ENCODE measurements at places on chromosomes 3 and 15.
A peak's percentile ranks its signal among the peaks of the same experiment; 100 is the strongest.

DNA sequence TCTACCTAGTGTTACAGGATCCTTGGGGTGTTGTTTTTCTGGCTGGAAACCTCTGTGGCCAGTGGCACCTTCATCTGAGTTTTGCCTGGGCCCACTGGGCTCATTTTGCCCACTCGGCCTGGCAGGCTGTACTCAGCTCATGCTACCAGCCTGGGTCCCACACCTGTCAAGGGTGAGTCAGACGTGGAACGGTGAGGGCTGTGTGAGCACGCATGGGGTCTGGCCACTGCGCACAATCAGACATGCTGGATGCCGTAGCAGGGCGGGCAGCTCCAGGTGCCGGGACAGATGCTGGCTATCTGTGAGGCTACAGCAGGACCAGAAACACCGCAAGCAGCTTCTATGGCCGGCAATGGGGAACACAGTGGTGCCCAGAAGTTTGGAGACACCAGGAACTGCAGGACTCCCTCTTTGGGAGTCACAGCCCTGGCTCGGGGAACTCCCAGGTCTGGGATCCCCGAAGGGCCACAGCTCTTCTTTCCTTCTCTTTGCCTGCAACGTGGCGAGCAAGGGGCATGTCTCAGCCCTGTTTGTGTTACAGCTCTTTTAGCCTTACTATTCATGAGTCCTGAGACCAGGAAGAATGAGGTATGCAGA lies 35.9 kb upstream of the DNAJC13 start:
- no peak for DNase-seq

- DNase-seq, result no peak
Observed at GRCh38 chr3:46369675-46370132, 1.0 kb upstream of the CCR5 start.

DNA sequence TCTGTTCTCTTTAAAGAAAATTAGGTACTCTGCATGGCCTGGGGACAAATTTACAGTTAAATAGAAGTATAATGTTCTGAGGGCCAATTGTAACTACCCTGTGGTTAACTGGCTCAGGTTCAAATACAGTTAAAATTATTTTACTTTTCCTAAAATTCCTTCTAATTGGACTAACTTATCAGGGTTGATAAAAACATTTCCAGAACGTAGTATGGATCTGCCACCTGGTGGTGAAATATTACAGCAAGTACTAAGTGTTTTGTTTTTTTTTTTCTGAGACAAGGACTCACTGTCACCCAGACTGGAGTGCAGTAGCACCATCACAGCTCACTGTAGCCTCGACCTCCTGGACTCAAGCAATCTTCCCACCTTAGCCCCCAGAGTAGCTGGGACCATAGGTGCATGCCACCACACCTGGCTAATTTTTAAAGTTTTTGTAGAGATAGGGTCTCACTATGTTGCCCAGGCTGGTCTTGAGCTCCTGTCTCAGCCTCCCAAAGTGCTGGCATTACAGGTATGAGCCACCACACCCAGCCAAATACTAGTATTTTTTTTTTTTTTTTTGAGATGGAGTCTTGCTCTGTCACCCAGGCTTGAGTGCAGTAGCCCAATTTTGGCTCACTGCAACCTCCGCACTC lies 29.2 kb downstream of the NEO1 start:
- DNase-seq, result peak; percentile 43

DNA sequence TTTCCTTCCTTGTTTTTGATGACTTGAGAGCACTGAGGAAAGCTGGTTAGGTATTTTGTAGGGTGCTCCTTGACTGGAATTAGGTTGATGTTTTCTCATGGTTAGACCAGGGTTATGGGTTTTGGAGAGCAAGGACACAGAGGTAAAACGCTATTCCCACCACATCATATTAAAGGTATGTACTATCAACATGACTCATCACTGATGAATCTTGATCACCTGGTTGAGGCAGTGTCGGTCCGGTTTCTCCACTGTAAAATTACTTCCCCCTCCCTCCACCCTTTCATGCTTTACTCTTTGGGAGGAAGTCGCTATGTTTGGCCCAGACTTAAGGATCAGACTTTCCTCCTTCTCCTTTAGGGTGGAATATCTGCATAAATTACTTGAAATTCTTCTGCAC lies 201.6 kb downstream of the EDEM1 start:
- DNase-seq, result no peak

- DNase-seq, result peak; percentile 80
Observed at GRCh38 chr3:11600501-11601282, 43.0 kb downstream of the VGLL4 start.

DNA sequence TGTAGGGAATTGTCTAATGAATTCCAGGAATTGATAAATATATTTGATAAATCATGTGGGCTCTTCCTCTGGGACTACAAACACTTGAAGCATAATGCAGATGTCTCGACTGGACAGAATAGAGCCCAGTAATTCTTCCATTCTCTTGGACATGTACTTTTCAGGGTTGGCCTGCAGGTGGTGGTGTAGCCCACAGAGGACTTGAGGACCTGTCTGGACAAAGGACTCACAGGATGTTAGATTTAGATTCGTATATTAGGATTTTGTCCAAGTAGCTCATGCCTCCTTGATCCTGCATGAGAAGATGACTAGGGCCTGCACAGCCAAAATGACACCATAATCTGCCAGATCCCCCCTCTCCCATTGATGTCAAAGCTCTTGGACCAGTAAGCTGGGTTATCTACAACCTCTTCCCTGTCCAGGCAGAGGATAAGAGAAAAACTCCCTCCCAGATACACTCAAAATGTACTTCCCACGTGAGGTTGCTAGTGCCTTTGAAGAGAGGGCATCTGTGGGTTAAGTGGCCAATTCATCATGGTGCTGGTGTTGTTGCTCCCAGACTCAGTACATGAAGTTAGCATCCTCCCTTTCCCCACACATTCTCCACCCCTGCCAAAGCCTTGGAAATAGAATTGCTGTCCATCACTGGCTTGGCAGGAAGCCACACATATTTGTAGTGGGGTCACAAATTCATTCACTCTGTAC lies 88.6 kb upstream of the ZNF280D start:
- DNase-seq, result no peak

DNA sequence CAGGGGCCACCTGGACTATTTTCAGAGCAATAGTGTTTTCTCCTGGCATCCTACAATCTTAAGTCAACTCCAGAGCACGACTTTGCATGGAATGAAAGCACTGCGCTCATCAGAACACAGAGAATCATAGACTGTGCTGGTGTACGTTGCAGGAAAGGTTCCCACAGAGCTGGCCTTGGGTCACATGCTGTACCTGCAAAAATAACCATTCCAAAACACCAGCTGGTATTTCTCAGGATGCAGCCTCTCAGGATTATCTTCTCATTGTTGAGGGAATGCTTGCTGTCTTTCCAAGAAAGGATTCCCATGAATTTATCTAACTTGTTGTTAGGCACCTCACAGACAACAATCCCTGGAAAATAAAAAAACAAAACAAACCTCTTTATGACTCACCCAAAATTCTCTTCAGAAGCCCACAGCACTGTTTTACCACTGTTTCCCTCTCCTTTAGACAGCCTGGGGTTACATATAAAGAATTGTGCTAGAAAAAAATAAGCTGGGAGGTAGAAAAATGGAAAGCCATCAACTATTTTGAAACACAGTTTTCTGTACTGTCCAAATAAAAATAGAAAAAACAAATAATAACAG lies 131.7 kb downstream of the ATP8B4 start:
- DNase-seq, result no peak

DNA sequence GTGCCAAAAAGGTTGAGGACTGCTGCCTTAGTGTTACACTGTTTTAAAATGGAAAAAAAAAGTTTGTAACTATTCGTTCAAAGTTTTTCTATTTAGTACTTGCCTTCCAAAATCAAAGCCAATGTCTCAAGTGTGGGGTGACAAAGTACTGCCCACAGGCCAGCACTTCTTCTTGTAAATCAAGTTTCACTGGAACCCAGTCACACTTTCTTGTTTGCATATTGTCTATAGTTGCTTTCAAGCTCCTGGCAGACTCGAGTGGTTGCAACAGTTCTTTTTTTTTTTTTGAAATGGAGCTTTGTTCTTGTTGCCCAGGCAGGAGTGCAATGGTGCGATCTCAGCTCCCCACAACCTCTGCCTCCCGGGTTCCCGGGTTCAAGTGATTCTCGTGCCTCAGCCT lies 75.3 kb upstream of the RPL35A start:
- DNase-seq, result no peak

GRCh38 chr3:122784436-122784835 lies 9.2 kb downstream of the HSPBAP1 start:
- DNase-seq, result no peak

DNA sequence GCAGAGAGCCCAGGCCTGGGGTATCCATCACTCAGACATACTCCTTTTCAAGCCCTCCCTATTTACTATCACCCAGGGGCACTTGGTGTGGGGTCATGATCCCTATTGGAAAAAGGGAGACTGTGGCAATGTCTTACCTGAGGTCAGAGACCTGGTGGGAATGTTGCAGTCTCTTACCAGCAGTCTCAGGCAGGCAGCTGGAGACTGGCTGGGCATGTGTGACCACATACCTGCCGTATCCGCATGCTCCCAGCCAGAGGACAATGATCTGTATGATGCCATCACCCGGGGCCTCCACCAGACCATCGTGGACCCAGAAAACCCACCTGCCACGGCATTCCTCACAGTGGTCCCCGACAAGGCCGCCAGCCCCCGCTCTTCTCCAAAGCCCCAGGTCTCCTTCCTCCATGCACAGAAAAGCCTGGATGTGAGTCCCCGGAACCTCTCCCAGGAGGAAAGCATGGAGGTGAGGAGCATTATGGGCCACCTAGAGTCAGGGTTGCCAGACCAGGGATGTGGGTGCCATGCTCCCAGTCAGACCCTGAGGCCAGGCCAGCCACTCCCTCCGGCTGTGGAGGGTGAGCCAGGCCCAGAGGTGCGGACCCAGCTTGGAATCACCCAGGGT lies 5.9 kb downstream of the SH2D7 start:
- no peak for DNase-seq

- no peak for DNase-seq
Observed at GRCh38 chr15:62509395-62509958, 344.4 kb upstream of the C2CD4B start.

- no peak for DNase-seq
Observed at GRCh38 chr15:74316141-74316540, 51.3 kb downstream of the CYP11A1 start.

GRCh38 chr15:29945943-29946596 lies 123.8 kb upstream of the TJP1 start:
- DNase-seq, result no peak

- no peak for DNase-seq
Observed at GRCh38 chr15:96372554-96372953, 42.1 kb downstream of the NR2F2 start.

DNA sequence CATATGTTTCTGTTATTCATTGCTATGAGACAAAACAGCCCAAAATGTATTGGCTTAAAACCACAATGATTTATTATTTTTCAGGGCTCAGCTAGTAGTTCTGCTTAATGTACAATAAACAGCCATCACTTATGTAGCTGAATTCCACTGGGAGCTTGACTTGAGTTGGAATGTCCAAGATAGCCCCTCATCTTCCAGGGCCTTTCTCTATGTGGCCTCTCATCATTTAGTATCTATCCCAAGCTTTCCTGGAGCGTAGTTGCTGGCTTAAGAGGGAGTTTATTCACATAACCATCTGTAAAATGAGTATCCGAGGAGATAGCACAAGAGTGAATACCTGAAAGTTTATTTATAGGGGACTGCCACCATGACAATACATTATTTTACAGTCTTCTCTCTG lies 176.8 kb downstream of the EPHA6 start:
- DNase-seq, result no peak

GRCh38 chr15:51342227-51342999 lies 958 bp downstream of the GLDN start:
- DNase-seq, result no peak

DNA sequence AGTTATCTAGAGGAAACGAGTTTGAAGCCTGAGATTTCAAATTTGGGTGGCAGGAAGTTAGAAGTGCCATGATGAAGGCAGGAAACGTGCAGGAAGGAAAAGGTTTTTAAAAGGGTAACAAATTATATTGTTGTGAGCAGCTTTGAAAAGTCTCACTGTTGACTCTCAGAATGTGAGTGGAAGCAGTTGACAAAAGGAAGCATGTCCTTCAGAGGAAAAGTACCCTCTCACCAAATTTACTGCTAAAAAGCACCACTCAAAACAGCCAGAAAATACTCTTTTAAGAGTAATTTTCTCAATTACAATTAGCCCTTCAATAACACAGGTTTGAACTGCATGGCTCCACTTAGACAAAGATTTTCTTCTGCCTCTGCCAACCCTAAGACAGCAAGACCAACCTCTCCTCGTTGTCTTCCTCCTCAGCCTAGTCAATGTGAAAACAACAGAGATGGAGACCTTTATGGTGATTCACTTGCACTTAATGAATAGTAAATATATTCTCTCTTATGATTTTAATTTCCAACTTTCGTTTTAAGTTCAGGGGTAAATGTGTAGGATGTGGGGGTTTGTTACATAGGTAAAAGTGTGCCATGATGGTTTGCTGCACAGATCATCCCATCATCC lies 117.1 kb upstream of the LIPC start:
- no peak for DNase-seq

DNA sequence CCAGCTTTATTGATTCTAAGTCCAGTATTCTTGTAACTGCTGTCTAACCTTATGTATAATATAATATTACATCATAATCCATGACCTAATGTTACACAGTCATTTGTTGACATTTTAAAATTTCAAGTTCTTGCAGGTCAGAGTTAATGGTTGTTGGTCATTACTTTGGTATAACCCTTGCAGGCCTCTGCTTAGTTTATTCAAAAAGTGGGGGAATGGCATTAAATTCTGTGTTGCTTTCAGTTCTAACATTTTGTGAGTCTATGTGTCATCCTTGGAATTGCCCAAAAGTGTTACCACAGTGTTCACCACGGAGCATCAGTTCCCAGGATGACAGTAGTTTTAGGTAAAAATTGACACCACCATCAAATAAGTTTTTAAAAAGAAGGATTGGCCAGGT lies 174.8 kb upstream of the BCL6 start:
- no peak for DNase-seq

DNA sequence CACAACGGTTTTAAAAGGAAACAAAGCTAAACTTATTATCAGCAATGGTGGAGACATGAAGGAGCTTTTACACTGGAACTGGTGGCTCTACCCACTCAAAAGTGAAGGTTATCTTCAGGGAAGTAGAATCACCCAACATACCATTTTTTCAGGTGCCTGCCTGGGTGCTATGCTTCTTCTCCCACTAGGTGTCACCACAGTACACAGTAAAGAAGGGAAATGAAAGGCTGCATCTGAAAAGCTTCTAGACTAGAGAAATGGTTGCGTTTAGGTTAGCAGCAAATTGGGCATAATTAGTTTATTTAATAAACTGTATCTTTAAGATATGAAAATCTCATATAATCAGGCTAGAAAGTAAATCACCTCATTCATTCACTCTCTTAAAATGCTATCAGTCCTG lies 47.0 kb upstream of the SELENOK start:
- DNase-seq, result no peak

DNA sequence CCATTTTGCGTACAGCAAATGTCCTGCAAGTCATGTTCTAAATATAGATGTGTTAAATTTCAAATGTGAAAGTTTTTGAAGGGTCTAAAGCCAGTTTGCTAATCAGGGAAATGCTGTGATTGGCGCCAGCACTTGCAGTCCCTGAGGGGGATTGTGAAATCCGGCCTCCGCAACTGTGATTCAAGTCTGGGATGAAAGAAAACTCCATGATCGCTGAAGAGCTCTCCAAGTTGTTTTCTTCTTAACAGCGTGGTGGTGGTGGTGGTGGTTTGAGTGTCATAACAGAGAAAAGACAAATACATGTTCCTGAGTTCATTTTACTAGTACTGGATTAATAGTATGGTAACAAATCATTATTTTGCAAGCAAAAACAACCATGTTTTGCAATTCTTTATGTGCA lies 51.8 kb downstream of the MITF start:
- DNase-seq, result peak; percentile 29
